Fibroblast of gingiva (primary cell): ENCODE measurements at places on chromosomes 11 and 22.

DNA sequence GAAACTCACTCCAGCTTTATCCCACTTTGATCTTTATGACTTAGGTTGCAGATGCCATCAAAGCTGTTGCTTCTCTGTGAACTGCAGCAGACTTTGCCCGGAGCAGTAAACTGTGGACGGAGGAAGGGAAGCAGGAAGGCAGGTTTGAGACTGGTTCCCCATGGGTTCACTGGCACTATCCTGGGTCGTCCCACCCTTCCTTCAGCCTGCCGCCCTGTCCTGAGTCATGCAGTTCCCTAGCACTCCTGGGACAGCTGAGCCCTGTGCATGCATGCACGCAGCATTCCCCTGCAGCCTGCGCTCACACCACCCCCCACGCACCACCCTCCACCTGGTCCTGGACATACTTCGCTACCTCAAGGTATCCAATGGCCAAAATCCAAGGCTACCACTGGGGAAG is 23.5 kb upstream of the P2RY2 start:
- no peak for DNase-seq

GRCh38 chr11:15153231-15153630 is 38.5 kb downstream of the INSC start:
- peak; percentile 36 for DNase-seq

GRCh38 chr11:19753451-19754106 is 40.9 kb downstream of the NAV2 start:
- no peak for DNase-seq

DNA sequence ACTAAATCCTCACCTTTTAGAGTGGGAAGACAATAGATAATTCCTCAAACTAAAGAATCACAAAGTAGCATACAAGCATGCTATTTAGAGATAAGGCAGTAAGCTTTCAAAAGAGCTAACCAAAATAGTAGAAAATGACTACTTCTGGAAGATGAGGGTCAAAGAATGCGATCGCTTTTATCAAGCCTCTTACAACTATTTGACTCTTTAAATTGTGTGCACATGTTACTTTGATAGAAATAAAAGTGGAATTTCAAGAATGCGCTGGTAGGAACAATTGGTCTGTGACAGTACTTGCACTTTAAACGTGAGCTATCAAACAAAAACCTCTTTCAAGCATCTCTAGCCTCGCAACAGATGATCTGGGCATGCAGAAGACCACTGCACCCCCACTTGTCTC is 97.3 kb downstream of the COMMD9 start:
- DNase-seq, result no peak

DNA sequence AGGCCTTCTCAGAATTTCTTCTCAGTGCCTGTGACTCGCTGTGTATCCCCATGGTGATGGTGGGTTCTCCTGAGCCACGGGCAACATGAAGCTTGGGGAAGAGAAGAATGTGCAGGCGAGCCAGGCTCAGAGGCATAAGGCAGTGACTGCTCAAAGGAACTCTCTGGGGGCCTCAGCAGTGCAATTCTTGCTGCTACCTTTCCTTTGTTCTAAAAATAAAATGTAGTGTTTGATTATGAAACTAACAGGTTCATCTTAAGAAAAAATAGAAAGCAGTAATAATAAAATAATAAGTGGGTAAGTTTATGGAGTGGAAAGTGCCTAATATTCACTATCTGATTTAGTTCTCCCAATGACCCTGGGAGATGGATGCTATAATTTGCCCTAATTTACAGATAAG is 46.7 kb downstream of the MEI1 start:
- no peak for DNase-seq

GRCh38 chr11:59550842-59551658 is 39.7 kb downstream of the OR4D9 start:
- DNase-seq, result peak; percentile 89

DNA sequence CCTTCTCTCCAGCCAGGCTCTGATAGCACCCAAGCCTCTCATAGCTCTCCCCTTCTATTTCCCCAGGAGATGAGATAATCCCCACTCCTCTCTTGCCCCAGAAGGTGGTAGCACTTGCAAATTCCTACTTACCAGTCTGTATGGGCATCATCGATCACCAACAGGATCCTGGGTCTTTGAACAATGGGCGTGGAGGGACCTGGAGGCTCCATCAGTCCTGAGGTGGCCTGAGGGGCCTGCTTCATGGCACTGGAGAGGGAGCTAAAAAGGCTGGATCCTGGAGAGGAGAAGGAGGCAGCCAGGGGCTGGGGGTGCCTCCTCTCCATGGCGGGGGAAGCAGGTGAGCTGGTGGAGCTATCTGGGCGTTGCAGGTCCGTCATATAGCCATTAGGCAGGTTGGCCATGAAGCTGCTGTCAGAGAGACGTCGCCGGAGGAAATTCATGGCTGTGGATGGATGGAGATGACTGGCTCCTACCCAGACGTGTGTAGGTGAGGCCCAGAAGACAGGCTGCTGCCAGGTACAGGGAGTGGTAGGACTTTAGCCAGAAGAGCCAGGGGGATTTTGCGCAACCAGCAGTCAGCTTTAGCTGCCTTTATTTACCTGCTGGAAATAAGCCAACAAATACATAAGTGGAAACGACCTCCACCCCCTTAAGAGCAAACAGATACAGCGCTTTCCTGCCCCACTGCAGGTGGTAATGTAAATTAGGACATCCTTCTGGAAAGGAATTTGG is 51.8 kb downstream of the SYN3 start:
- no peak for DNase-seq

DNA sequence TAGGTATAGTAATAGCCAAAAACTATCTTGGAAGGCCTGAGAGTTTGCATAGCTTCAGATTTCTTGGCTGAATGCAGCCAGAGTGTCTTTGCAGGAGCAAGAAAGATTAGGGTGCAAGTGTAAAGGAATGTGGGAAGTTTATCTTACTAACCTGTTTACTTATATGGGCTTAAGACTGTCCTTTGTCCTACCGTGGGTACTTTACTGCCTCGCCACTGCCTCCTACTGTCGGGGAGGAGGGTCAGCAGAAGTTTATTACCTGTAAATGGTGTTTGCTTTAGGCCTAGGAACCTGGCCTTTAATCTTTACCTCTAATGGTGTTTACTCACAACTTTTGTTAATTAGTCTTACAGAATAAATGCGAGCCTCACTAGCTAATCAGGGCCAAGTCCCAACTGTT is 633.8 kb downstream of the DLG2 start:
- no peak for DNase-seq

GRCh38 chr11:117823294-117823945 is 1.1 kb downstream of the FXYD2 start:
- DNase-seq, result no peak

- no peak for DNase-seq
These were observed 61.3 kb downstream of the LRRC4C start for GRCh38 chr11:41398175-41398574.

DNA sequence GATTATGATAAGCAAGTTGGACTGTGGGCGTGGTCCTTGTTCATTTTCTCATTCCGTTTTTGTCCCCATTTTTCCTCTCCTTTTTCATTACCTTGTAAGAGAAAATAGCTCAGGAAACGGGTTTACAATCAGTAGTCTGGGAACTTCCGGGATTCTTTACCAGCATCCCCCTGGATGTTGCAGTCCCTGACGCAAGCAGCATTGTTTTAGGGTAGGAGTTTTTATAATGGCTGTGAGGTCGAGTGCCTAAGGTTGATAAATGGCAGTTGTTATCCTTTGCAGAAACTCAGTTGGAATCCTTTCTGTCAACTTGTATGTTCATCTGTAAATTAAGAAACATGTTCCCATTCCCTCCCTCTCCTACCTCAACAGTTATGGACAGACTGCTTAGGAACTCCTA is 68.3 kb downstream of the ARHGEF12 start:
- no peak for DNase-seq

GRCh38 chr22:49738006-49738405 is 89.7 kb downstream of the BRD1 start:
- DNase-seq, result no peak

DNA sequence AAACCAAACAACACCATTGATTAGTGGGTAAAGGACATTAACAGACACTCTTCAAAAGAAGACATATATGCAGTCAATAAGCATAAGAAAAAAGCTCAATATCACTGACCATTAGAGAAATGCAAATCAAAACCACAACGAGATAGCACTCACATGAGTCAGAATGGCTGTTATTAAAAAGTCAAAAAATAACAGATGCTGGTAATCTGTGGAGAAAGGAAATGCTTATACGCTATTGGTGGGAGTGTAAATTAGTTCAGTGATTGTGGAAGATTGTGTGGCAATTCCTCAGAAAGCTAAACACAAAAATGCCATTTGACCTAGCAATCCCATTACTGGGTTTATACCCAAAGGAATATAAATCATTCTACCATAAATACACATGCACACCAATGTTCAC is 182.6 kb downstream of the TRPC6 start:
- peak; percentile 85 for DNase-seq

DNA sequence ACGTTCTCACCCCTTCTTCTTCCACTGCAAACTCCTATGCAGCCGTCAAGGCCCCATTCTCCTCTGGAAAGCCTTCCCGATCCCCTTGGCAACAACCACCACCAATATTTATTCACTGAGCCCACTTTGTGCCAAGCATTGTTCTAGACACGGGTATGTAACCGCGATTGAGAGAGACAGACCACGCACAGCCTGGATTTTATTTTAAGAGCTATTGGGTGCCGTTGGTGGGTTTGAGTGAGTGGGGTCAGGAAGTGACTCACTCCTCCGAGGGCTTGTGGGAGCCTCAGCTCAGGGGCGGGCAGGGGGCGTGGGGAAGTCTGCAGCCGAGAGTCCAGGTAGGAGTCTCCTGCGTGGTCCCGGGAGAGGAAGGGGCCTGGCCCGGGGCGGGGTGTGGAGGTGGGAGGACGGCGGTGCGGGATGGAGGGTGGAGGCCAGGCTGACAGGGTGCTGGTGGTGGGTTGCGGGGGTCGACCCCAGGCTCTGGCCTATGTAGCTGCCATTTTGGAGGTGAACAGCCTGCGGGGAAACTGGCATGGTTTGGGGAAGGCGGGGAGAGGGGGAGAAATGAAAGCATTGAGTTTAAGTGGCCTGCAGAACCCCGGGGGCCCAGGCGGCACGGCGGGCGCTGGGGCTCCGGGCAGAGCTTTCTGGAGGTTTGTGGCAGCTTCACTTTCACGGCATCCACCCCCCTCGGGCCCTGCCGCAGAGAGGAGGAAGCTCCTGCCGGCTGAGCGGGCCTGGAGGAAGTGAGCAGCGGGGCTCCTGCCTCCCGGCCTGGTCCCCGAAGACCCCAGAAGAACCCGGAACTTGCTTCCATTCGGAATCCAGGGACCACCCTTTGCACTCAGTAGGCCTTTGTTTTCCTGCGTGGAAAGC is 547 bp downstream of the PARVG start:
- no peak for DNase-seq

- peak; percentile 19 for DNase-seq
These were observed 55.0 kb upstream of the USP47 start for GRCh38 chr11:11786771-11787170.

GRCh38 chr11:61187505-61188130 is 15.7 kb upstream of the PGA3 start:
- peak; percentile 67 for DNase-seq

- no peak for DNase-seq
These were observed 13.1 kb upstream of the HIKESHI start for GRCh38 chr11:86288776-86289507.

DNA sequence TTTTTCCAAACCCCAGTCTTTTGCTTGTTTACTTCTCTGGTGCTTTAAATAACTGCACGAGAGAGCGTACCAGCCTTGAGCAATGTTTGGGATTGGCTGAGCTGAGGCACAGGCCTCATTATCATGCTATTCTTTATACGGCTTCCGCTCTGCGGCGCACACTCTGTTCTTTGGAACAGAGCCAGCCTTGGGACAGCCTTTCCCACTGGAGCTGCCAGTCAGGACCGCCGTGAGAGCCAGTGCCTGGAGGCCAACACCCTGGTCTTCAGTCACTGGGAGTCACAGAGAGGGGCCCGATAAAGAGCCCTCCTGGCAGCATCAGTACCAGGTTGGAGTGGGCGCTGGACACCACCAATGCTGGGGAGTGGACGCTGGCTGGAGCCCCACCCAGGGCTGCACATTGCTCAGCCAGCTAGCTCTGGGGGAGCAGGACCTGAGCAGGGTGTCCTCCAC is 125.6 kb downstream of the BCR start:
- peak; percentile 91 for DNase-seq

GRCh38 chr11:68043349-68044144 is 4.7 kb downstream of the TCIRG1 start:
- DNase-seq, result peak; percentile 64

- DNase-seq, result no peak
These were observed 38.1 kb upstream of the POU2AF1 start for GRCh38 chr11:111417011-111417765.

DNA sequence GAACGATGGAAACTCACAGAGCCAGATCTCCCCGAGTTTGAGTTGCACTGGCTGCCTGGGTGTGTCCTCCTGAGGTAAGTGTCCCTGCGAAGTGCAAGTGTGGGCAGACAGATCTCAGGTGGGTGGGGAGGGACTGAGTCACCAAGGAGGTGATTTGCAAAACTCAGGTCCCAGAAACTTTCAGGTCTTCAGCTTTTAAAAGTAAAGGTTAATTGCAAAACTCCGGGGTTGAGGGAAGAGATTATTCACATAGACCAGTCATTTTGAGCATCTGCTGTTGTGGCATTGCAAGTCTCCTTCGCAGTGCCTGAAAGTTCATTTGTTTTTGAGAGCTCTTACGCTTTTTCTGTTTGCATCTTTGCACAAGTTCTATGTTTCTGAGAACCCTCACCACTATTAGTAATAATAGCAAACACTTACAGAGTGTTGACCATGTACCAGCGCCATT is 7.1 kb downstream of the CD44 start:
- DNase-seq, result no peak

DNA sequence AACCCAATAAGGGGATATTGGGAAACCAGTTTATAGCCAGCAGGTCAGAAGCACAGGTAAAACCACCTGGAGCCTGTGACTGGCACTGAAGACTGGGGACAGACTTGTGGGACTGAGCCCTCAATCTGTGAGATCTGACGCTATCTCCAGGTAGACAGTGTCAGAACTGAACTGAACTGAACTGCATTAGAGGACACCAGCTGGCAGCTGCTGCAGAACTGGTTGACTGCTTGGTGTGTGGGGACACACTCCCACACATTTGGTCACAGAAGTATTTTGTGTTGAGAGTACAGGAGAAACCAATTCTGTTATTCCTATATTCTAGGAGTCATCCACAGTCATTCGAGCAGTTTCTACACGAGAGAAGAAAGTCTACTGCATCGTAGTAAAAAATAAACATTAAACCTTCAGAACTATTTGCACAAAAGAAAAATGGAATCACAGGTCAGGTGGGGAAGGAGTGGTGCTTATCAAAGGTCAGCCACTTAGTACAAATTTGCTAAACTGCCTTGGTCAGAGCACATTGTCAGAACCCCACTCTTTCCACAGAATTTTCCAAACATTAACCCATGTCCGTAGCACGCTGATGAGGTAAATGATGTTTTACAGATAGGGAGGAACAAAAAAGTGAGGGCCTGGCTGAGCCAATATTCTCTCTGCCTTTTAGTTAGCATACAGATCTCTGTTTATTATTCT is 77.2 kb downstream of the SIK3 start:
- no peak for DNase-seq

GRCh38 chr22:40029189-40029890 is 34.6 kb downstream of the FAM83F start:
- no peak for DNase-seq
